ENCODE measurements at places on chromosomes 6 and 20.

GRCh38 chr6:45421709-45422502 lies 44.2 kb upstream of the SUPT3H start:
- peak; percentile 78 for DNase-seq

DNA sequence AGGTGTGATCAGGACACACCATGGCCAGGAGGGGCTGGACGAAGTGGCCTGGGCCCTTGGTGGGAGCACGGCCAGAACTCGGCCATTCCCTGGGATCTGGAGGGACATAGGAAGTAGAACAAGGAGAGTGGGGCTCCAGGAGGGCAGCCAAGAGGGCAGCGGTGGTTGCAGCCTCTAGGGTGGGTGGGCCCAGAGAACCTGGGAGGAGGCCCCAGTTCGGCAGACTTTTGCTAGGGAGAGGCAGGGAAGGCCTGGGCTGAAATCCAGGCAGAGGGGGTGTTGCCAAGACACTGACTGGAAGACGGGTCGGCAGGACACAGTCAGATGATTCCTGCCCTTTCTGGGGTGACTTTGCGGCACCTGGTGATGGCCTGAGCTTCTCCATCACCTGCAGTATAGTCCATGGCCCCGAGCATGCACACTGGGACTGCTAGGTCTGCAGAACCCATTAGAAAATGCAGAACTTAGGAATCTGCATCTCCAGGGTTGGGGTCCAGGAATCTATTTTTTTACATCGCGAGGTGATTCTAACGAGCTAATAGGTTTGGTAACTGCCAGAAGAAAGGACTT lies 224.8 kb downstream of the SYNDIG1 start:
- no peak for DNase-seq

GRCh38 chr6:170289180-170289931 lies 1.5 kb downstream of the DLL1 start:
- DNase-seq = no peak

GRCh38 chr20:60085551-60086132 lies 127.4 kb downstream of the CDH26 start:
- DNase-seq = no peak

GRCh38 chr6:53201270-53201669 lies 52.6 kb upstream of the GCM1 start:
- DNase-seq = no peak

DNA sequence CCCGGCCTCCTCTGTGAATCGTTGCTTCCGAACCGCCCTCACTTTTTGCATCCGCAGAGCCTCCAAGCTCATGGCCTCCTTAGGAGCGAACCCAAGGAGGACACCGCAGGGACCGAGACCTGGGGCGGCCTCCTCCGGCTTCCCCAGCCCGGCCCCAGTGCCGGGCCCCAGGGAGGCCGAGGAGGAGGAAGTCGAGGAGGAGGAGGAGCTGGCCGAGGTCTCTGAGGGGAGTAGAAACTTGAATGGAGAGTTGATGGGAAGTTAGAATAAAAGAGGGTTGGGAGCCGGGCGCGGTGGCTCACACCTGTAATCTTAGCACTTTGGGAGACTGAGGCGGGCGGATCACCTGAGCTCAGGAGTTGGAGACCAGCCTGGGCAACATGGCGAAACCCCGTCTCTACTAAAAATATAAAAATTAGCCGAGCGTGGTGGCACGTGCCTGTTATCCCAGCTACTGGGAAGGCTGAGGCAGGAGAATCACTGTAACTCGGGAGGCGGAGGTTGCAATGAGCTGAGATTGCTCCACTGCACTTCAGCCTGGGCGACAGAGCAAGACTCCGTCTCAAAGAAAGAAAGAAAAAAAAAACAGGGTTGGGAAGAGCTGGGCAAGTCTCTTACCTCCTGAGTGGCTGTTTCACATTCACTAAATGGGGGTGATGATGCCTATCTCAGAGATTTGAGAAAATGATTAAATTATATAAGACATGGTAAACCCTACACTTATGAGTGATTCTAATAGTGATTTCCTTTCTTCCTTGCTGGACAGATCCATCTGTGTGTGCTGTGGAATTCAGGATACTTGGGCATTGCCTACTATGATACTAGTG lies 805 bp downstream of the MSH5 start:
- DNase-seq = no peak

DNA sequence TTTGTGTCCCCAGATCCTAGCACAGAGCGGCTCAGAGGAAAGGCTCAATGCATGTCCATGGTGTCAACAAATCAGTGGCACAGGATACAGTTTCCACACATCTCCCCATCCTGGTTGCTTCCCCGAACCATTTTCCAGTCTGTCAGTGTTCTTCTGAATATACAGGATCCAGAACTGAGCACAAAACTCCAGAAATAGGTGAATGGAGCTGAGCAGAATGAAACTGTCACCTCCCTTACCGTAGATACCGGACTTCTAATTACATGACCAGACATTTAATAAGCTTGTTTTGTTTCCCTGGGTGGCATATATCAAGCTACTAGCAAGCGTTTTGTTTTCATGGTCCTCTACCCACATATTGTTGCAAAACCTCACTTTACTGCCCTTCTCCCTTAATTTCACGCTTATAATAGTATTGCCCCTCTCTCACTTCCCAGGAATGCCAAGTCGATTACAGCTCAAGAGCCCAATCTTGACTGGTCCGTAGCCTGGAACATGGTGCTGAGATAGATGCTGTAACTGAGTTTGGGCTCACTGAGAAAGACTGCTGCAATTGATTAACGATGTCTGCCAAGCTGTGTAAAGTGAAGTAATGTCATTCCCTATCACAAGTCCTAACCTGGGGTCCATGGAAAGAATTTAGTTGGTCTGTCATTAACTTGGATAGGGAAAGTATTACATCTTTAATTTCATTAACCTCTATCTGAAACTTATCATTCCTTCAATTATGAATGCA lies 12.0 kb upstream of the SCRT2 start:
- no peak for DNase-seq

GRCh38 chr6:150575836-150576235 lies 23.8 kb upstream of the PLEKHG1 start:
- no peak for DNase-seq

DNA sequence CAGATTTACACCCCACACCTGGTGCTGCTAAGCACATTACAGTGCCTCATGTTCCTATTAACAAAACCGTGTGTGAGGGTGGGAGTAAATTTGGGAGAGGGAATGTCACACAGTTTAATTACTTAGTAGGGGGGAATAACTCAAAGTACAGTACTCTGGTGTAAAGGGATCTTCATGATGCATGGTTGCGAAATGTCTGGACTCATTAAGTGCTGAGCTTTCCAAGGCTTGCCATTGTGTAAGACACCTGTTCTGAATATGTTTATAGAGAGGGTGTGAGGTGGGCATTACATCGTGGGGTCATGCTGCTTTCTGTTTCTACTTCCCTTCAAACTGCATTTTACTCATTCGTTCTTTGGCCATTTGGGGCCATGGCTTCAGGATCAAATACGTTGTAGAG lies 181.2 kb downstream of the ADGRG6 start:
- no peak for DNase-seq

GRCh38 chr6:158644231-158645063 lies at the start of gene DYNLT1:
TSS of gene DYNLT1 (minus strand) at chr6:158644743. CDS start at chr6:158644708, 35 bp downstream.
- peak; percentile 89 for DNase-seq

GRCh38 chr6:153424719-153425400 lies 293.8 kb upstream of the RGS17 start:
- peak; percentile 25 for DNase-seq

- no peak for DNase-seq
Measured at GRCh38 chr20:59650418-59650817, 46.1 kb downstream of the PHACTR3 start.

DNA sequence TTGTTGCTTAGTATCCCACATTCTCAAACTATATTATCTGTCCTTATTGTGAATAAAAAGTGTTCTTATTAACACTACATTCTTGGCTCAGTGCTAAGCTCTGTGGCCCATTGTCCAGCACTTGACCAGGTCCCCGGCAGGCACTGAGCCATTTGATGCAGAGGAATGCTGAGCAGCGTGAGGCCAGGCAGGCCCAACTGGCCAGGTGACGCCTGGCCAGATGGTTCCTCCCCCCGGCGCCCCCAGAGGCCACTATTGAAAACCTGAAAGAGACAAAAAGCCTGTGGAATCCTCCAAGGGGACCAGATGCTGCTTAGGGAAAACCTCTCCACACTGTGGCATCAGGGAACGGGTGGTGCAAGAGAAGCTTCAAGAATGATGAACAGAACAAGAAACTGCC lies 597.5 kb upstream of the JAG1 start:
- DNase-seq = no peak

DNA sequence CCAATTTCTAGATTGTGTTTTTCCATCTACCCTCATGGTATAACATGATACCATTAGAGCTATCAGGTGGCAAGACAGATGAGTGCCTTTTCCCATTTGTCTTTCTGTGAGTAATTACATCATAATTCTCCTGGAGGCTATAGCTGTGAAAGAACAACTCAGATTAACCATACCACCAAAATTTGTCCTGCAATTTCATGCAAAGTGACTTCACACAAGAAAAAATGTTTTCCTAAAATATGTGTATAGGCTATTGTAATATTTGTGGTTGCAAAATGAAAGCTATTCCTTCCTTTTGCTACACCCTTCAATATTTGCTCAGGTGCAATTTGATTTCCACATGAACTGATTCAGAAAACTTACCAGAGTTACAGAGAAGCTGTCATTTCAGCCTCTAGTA lies 547.7 kb upstream of the ID4 start:
- no peak for DNase-seq

- DNase-seq = no peak
Measured at GRCh38 chr6:6766230-6766905, 177.8 kb downstream of the LY86 start.

DNA sequence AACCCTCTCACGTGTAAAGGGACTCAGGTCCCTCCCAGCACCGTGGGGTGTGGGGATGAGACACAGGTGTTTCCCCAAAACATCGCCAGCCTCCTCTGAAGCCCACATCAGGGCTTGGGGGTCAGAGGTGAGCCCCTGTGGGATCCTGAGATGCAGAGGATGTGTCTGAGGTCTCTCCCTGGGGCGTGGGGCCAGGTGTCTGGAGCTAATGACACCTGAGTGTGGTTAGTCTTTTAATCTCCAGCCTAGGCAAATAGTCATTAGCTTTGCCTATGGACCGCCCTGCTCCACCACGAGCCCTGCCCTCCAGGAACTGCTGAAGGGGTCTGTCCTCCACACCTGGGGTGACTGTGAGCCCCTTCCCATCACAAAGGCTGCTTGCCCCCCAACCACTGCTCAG lies 1.7 kb downstream of the SRMS start:
- no peak for DNase-seq

DNA sequence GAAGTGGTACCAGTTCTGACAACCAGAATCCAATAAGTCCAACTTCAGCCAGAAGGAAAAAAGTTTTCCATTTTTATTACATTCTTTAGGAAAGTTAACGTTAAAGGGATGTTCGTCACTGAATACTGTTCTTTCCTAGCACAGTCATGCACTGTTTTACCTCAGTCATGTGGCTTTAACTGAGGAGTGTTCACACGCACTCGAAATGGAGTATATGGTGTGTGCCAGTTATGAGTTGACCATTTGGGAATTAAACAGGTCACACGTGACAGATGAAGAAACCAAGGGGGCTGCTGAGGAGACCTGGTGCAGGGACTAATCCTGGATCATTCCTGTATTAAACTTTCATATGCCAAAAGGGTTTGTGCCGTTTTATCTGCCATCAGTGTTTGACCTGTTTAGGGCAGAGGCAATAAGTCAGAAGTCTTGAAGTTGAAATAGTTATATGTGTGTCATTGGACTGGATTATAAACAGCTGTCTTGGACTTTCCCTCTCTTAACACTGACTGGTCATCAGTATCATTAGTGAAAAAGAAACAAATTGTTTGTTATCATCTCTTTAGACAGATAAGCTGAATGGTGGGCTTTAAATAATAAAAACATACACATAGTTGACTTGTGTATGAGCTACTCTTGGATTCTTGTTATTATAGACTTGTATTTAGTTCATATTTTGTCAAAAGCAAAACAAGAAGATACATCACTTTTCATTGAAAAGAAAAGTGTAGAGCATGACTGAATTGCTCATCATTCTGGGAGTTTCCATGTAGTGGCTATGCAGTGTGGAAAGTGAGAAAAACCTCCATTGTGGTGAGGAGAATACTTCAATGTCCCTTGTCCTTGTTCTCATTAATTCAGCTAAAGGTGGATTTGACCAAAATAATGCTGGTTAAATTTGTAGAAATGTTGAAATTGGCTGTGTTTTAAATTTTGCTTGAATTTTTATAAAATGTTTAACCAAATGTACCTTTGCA lies 123.5 kb upstream of the SAMD5 start:
- no peak for DNase-seq

DNA sequence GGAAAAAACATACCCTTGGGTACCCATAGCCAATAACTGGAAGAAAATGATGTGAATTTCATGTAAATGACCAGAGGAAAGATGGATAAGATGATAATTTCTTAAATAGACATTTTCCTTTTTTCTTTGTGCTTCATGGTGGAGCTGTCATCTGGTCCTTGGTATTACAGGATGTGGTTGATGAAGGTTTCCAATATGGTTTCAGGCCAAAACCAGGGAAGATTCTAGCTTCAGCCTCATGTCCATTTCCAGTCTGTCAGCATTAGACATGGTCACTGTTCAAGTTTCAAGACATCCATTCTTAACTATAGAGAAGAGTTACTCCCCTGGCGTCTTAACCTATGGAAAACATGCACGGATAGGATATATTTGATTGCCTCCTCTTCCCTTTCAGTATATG lies 63.6 kb downstream of the SSR1 start:
- DNase-seq = peak; percentile 30

- DNase-seq = no peak
Measured at GRCh38 chr6:11080296-11080695, 13.3 kb upstream of the SMIM13 start.

DNA sequence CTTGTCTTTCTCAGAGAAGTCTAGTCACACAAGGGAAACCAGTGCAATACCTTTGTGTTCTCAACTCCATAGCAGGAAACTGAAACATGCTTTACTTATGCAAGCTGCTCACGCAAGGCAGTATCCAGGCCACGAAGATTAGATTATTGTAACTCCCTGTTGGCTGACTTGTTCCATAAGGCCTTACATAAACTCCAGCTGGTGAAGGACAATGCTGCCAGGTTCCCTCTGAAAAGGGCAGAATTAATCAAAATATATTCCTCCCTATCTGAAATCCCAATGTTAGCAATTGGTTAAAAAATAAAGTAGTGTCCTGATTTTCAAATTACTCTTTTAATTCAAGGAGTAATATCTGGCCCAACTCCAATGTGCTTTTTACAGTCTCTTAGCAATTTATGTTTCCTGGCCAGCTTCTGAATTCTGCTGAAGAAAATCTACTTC lies 966.6 kb downstream of the HACE1 start:
- peak; percentile 67 for DNase-seq

GRCh38 chr6:34514593-34515472 lies 41.3 kb downstream of the SPDEF start:
- DNase-seq = peak; percentile 40

GRCh38 chr20:53165452-53165851 lies 193.3 kb downstream of the TSHZ2 start:
- no peak for DNase-seq

- DNase-seq = no peak
Measured at GRCh38 chr6:53109612-53110011, 39.0 kb downstream of the GCM1 start.

- DNase-seq = peak; percentile 99
Measured at GRCh38 chr6:11766589-11767450, 11.8 kb downstream of the ADTRP start.

Data from fibroblast of upper back skin (primary cell).